Sciatic nerve (tissue), 2 donors: ENCODE measurements at places on chromosomes 11 and 22. TPM values are rescaled to one million over a fixed set of nuclear protein-coding genes. Genes with fewer than 3 reads are reported as not detected.
A peak's percentile ranks its signal among the peaks of the same experiment; 100 is the strongest.

Gene DDI1
- total RNA-seq, result not detected

GRCh38 chr22:39731881-39732555 lies 161.5 kb downstream of the CACNA1I start:
- no peak for DNase-seq

Gene AMOTL1
- total RNA-seq, result 75.6 TPM

Gene FGF19
- not detected for total RNA-seq

GRCh38 chr11:116534270-116534975 lies 238.4 kb downstream of the BUD13 start:
- DNase-seq, result peak; percentile 27

DNA sequence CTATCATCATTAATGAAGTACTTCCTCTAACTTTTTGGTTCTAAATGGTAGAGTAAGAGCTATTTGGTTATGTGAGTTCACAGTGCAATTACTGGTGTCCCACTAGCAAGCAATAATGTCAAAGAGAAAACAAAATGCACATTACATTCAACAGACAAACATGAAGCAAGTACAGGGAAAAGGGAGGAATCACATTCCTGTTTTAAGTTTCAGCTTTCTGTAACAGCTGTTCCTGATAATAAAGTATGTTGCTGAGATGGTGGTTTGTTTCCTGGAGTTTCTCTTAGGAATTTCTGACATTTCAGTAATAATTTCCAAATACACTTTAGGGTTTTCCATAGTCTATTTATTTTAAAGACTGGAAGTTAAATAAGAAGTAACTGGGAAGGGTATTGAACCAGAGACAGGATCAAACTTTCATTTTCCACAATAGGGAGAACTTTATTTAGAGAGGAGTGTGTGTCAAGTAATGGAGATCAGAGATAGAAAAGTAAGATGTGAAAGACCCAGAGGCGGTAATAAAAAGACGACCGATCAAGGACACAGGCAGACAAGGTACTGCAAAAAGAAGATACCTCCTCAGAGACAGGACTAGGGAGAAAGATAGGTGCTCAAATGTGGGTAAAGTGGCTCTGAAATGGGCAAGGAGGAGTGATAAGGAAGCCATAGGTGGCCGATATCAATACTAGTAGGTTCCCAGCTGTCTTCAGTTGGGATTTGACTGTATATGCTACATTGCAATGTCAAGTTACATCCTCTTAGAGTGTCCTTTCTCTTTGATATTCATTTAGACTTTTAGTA lies 20.8 kb upstream of the CLNS1A start:
- no peak for DNase-seq

- DNase-seq, result peak; percentile 92
Measured at GRCh38 chr22:50526108-50526833, 873 bp upstream of the SCO2 start.

- DNase-seq, result no peak
Measured at GRCh38 chr11:95764267-95764898, 25.2 kb downstream of the FAM76B start.

- peak; percentile 37 for DNase-seq
Measured at GRCh38 chr11:10628508-10629236, 60.2 kb upstream of the LYVE1 start.

DNA sequence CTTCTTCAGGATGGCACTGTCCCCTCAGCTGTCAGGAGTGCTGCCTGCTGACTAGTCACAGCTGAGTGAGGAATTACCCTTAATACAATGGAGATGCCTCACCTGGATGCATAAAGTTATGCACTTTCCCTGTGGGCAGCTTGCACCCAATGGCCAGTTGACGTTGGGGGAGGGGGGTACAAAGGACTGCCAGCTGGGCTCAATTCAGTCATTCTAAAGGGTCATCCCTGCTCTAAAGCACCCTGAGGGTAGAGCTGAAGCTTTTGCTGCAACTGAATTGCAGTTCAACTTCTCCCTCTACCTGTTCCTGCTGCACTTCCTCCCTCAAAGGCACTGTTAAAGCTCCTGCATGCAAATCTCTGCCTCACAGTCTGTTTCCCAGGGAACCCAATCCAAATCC lies 147.8 kb upstream of the SESN3 start:
- DNase-seq, result no peak

GRCh38 chr11:114366331-114367243 lies 33.7 kb downstream of the C11orf71 start:
- no peak for DNase-seq

GRCh38 chr11:1771700-1772099 lies 8.0 kb upstream of the CTSD start:
- DNase-seq, result no peak

GRCh38 chr11:36534276-36534840 lies 24.3 kb upstream of the TRAF6 start:
- DNase-seq, result no peak

DNA sequence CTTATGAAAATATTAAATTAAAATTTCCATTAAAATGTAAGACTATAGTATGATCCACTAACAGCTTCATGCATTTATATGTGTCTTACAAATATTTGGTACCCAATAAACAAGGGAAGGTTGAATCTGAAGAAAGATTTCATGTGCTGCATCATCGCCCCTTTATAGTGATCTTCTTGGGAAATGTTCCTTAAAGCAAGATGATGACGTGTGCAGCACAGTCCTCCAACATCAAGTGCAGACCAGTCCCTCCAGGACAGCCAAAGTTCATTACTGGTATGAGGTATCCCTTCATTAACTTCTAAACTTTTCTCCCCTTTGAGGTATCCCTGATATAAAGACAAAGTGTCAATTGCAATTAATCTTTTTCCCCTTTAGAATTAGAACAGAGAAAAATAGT lies 567.0 kb downstream of the METTL15 start:
- DNase-seq, result no peak

Gene DHCR7
- 49.8 TPM for total RNA-seq

DNA sequence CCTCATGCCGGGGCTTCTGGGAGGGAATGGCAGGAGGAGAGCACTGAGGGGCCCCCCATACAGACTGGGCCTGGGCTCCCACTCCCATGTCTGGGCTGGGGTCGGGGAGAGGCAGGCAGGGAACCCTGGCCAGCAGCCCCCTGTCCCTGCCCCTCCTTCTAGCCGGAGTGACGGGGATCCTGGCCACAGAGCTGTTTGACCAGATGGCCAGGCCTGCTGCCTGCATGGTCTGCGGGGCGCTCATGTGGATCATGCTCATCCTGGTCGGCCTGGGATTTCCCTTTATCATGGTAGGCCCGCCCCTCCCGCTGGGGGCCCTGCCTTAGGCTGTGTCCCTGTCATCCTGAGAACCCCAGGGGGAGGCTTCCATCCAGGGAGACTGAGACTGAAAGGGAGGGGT lies 10.0 kb upstream of the MIF start:
- DNase-seq, result no peak

Gene TST
- total RNA-seq, result 20.6 TPM

DNA sequence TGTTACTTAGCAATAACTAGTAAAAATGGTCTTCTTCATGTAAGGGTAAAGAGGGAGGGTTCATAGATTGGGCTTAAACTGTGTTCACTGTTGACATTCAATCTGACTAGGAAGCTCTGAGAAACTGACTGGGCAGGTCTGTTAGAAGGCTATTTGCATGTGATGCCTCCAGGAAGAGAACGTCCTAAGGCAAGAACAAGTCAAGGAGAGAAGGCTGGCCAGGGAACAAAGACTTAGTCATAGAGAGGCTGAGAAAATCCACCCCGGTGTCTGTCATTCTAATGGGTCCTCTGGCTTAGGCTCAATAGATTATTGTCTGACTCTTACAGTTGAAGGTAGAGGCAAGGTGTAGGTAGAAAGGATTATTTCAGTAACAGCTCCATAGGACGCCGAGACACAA lies 50.3 kb upstream of the CD44 start:
- no peak for DNase-seq

Gene P2RX6
- total RNA-seq, result 2.3 TPM
